Omental fat pad (tissue), 4 donors: ENCODE measurements at places on chromosomes 1 and 21.

DNA sequence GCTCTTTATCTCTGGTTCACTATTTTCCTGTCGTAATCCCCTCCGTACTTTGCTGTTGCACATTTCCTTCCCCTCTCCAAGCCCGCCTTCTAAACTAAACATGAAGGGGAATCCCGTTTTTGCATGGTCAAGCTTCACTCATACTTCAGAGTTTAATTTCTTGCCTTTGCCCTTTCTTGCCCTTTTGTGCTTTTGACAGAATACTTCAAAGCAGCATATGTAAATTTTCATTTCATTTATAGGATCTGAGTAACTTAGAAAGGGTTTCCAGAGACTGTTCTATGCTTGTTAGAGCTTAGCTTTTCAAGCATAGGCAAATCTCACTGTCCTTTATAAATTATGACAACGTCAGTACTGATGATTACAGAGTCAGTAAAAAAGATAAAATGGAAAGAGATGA is 27.7 kb downstream of the SPATA45 start:
- DNase-seq, result no peak

GRCh38 chr1:179010671-179011070 is 15.0 kb upstream of the FAM20B start:
- DNase-seq, result no peak

DNA sequence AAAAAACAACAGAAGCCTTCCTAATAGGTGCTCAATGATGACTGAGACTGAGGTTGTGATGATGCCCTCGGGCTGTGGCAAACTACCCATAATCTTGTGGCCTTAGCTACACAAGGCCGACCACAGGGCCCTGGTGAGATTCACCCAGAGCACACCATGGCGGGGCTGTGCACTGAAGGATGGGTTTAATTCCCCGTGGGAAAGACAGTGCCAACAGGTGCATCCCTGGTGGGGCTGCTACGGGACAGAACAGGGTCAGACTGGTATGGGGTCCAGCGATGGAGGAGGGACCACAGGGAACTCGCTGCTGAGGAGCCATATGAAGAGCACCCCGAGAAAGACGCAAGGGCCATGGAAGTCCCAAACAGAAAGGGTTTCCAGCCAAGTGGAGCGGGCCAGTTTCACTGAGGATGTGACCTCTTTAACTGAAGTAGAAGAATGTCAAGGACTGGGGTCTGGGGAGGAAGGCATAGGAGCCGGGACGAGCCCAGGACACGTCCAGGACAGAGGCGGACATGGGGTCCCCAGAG is 21.3 kb downstream of the PRDM15 start:
- DNase-seq, result no peak

DNA sequence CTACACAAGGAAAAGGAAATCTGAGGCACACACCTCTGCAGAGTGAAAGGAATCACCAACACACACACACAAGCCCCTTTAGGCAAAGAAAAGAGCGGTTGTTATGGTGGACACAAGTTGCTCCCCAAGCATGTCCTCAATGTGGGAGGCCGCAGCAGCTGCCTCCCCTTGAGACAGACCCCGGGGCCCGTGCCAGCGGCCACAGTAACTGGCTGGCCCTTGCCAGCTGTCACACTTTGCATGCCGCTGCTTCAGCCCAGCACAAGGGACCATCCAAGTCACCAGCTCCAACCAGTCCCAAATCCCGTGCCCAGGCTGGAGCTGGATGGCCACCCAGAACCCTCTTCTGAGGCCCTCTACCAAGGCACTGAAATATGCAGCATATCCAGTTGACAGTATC is 2.9 kb upstream of the OLIG1 start:
- DNase-seq, result no peak

DNA sequence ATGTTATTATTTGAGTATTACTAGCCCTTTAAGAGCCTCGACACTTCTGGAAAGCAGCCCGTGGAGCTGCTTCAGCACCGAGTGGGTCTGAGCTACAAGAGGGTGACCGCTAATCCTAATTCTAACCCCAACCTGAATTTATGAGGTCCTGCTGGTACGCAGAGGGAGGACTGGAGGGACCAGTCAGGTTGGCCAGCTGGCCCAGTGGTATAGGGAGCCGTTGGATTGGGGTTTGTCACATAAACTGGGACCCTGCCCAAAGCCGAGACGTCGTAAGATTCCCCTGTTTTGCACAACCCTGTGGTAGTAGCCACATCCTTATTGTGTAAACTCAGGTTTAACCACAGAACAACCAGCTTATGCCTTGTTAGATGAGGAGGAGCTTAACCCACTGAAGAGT is 60.8 kb upstream of the F3 start:
- no peak for DNase-seq

DNA sequence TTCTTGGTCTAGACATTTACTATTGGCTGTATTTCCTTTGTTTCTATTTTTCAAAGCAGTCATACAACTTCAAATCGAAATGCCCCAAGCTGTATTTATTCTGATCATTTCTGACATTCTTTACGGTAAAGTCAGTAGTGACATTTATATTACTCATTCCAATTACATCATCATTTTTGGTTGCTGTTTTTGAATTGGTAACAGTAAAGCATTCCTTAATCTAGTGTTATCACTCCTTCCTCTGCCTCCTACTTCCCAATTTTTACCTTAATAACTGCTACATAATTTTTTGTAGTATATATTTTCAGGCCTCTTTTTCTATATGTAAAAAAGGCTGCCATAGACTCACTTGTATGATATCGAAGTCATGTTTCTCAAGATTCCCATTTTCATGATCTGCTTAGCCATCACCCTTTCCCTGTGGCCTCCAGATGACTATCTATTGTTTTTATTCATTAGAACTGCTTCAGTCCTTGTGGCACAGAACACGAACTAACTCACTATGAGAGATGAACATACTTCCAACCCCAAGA is 167.2 kb downstream of the RUNX1 start:
- DNase-seq, result no peak

DNA sequence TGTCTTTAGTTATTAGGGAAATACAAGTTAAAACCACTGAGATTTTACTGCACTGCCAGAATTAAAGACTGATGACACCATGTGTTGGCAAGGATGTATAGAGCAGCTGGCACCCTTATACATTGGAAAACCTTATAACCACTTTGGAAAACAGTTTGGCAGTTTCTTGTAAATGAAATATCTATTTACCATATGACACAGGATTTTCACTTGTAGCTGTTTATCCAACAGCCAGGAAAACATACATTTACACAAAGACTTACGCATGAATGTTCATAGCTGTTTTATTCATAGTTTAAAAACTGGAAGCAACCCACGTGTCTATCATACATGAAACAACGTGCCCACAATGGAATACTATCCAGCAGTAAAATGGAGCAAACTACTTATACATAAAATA is 45.3 kb downstream of the PRRC2C start:
- no peak for DNase-seq

DNA sequence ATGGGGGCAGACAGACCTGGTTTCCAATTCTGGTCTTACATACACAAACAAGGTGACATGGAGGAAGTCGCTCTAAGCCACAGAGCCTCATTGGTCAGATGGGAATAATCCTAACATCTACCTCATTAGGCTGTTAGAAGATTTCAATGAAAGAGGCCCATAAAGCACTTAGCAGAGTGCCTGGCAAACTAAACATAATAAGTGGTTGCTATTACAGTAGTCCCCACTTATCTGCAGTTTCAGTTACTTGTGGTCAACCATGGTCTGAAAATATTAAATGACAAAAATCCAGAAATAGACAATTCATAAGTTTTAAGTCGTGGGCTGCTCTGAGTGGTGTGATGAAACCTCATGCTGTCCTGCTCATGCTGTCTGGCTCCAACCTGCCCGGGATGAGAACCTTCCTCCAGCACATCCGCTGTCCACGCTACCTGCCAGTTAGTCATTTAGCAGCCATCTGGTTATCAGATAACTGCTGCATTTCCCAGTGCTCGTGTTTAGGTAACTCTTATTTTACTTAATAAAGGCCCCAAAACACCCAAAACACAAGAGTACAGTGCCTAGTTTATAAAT is 112.3 kb downstream of the DDX20 start:
- DNase-seq, result no peak

DNA sequence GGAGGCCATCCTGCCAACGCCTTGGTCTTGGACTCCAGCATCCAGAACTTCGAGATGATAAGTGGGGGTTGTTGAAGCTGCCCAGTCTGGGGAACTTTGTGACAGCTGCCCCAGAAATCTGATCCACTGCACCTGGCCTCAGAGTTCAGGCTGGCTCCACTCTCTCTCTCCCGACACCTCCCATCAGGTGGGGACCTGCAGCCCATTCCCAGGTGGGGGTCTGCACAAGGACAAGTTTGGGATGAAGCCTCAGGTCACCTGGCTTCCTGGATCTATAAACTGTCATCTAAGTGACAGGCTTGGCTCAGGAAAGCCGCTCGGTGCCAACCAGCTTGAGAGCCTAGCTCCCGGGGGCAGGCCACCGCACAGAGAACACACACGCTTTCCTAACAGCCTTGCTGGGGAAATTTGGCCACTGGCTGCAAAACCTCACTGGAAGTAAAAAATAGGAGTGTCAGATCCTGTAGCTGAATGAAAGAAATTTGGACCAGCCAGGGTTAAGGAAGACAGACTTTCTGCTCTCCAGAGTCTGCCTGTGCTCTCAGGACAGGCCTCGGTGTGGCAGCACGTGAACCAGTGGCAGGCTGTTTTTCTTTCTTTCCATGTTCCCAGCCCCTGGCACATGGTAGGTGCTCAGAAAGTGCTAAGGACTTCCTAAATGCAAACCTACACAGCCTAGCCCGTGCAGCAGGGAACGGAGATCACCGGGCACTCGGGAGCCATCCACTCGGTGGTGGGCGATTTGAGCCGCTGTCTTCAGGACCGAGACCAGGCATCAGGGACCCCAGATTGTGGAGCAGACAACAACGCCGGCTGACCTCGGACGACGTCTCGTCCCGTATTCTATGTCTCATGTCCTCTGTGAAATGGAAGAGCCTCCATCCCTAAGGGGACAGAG is 42.6 kb upstream of the LBR start:
- peak; percentile 16 for DNase-seq

DNA sequence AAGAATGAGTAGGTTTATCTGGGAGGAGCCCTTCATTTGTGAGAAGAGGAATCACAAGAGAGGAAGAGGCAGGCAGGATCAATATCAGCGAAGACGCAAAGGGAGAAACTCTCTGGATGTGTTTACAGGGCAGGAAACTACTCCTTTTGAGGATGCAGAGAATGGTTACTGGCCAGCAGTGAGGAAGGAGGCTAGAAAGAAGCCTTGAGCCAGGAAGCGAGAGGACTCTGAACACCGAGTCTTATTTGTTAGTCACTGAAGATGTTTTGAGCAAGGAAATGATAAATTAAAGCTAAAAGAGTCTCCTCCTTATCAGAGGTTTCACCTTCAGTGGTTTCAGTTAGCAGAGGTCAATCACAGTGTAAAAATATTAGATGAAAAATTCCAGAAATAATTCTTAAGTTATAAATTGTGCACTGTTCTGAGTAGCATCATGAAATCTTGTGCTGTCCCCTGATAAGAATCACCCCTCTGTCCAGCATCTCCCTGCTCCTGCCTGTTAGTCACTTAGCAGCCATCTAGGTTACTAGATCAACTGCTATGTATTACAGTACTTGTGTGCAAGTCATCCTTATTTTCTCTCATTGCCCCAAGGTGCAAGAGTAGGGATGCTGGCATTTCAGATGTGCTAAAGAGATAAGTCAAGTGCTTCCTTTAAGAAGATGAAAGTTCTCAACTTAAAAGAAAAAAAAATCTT is 43.5 kb downstream of the WLS start:
- no peak for DNase-seq

DNA sequence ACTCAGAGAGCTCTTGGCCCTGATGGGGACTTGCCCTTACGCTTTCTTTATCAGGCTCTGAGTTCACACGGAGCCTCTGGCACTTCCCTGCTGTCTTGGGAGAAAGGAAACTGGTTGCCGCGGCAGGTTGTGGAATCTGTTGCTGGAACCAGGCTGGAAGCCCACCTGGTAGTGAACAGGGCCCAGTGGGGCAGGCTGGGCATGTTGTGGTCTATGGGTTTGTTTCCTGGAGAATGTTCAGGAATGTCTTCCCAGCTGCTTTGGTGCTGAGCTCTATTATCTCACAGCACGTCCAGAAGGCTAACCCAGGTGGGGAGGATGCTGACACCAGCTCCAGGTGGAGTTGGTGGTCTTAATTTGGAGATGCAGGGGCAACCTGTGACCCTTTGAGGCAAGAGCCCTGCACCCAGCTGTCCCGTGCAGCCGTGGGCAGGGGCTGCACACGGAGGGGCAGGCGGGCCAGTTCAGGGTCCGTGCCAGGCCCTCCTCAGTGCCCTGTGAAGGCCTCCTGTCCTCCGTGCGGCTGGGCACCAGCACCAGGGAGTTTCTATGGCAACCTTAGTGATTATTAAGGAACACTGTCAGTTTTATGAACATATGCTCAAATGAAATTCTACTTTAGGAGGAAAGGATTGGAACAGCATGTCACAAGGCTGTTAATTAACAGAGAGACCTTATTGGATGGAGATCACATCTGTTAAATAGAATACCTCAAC is 33.3 kb upstream of the TDRD10 start:
- no peak for DNase-seq

DNA sequence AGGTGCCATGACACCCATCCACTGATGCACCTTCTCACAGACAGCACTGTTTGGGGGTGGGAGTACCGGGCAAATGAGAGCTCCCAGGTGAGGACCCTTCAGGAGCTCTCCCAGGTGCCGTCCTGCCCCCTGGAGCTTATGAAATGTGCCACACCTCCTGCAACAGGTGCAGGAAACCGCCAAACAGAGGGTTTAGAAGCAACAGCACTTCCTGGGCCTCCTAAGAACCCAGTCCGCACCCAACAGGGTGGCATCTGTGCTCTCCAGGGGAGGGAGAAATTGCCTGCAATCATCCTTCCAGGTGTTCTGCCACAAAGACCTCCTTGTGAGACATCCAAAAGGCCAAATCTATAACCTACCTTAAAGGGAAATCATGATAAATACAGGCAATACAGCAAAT is 87.7 kb upstream of the ATP1B1 start:
- DNase-seq, result no peak

DNA sequence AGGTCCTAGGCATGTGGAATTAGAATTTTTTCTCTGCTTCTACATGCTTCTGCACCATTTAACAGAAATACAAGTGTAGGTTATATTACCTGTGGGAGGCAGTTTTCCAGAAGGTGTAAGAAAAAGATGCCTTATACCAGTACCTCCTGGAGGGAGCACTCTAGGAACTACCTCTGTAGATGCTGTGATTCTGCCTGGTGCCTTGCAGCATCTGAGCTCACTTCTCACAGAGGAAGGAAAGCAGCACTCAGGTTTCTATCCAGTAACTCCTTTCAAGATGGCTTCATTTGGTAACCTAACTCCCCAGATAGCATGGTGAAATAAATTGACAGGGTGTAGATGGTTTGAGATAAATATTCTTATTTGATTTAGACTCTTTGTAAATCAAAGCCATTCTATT is 50.3 kb downstream of the GIPC2 start:
- DNase-seq, result no peak

DNA sequence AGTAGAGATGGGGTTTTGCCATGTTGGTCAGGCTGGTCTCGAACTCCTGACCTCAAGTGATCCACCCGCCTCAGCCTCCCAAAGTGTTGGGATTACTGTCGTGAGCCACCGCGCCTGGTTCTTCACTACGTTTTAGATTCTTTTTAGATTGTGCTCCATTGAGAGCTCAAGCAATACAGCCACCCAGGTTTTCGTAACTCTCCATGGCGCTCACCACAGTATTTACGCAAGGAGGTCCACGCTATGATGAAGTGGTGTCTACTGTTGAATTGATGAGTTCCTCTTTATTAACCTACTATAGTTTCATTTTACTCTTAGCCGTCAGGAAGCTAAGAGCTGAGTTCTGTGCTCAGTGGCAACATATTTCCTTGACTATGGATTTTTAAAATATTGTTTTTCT is 1.8 kb upstream of the KIF1B start:
- DNase-seq, result no peak

- no peak for DNase-seq
Observed at GRCh38 chr1:115648717-115649691, 7.2 kb downstream of the VANGL1 start.

- no peak for DNase-seq
Observed at GRCh38 chr1:119431836-119432235, 16.9 kb downstream of the HSD3B2 start.
